ENCODE measurements at places on chromosomes 4 and X.

DNA sequence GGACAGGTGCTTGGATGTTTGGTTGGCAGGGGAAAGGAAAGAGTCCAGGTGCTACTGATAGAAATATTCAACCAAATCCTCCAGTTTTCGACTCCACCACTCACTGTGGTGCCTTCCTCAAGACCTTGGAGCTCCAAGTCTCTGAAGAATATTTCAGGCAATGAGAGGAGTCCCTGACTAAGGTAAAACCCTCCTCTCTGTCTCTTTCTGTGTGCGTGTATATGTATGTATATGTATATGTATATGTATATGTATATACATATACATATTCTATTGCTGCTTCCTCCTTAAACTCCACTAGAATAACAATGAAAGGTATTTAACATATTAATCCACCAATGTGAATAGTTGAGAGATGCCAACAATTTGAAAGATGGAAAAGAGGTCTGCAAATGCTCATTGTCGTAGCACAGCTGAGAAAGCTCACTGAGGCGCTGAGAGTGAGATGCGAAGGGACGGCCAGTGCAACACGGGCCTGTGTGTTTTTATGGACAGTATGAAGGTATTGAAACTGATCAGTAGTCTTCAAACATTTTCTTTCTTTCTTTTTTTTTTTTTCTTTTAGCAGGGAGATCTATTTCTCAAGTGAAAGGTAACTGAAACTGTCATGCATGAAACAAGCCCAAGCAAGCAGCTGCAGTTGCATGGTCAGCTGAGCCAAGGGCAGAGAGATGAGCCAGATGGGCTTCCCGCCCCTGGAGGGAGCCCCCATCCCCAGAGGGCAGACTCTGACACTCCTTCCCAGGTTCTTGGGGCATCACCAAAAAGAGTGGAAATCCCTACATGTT lies 41.1 kb upstream of the HS3ST1 start:
- no peak for DNase-seq

- DNase-seq = no peak
Measured at GRCh38 chrX:3990569-3990968, 277.1 kb upstream of the PRKX start.

DNA sequence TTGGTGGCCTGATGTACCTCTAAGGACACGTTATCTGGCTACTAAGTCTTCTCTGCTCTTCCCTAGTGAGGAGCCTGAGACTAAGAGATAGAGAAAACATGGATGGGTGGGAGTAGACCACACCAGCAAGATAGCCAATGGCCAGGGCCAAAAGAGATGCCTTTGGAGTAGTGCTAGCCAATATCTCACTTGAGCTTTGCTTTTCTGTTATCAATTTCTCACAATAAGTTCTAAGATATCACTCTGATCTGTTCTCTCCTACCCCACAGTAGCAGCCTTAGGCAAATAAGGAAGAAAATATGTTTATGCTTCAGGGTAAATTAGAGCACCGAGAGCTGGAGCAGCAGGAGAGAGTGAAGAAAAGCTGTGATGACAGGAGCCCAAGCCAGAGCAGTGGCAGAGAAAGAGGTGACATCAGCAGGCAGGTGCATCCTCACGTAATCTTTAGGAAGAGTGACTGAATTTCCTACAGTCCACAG lies 343.9 kb upstream of the NOCT start:
- no peak for DNase-seq

DNA sequence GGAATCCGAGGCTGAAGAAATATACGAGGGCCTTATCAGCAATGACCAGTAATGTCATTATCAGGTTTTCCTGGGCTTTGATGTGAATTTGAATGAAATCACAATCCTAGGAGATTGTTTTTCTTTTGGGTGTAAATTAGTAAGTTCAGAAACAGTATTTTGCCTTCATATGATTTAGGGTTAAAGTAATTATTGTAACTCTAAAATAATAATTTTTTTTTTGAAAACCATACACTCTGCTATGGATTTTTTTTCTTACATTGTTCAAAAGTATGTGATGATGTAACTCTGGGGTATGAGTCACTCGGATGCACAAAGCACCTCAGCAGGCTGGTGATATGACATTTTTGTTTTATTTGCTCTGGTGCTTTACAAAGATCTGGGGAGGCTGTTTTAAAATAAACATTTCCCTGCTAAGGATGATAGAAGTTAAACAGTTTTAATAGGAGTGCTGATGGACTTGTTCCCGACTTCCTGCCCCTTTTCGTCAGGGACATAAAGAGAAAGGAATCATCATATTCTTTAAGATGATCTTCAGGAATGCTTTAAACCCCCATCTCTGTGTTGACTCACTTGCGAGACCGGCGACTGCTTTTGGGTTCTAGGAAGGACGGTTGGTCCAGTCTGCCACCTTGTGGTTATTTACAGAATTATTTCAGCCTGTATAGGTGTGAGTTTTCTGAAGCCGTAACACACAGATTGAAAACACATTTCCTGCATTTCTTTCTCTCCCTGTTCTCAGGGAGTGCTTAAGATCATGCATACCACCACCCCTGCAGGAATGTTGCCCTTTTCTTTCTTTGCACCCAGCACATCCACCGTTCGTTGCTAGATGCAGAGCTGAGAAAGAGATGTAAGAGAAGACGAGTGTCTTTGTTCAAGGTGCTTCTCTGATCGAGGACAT lies 72.5 kb downstream of the RAPGEF2 start:
- DNase-seq = peak; percentile 70

GRCh38 chrX:773292-774025 lies 142.9 kb downstream of the SHOX start:
- no peak for DNase-seq

DNA sequence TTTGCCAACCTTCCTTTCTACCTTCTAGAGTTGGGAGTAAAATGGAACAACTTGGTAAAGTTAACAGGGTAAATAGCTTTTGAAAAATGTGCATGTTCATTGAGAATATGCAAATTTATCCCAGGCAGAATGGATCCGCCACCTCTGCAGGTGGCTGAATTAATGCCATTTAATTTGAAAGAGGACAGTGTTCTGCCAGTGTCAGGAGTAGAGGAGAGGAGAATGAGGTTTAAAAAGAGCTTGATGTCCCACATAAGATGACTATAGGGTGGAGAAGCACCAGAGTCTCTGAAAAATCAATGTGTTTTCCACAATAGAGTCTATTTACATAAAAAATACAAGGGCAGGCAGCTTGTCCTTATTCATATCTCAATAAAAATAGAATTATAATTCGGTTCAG lies 1804.3 kb upstream of the PCDH10 start:
- DNase-seq = no peak

- DNase-seq = no peak
Measured at GRCh38 chrX:52608961-52609360, 45.7 kb downstream of the SSX7 start.

DNA sequence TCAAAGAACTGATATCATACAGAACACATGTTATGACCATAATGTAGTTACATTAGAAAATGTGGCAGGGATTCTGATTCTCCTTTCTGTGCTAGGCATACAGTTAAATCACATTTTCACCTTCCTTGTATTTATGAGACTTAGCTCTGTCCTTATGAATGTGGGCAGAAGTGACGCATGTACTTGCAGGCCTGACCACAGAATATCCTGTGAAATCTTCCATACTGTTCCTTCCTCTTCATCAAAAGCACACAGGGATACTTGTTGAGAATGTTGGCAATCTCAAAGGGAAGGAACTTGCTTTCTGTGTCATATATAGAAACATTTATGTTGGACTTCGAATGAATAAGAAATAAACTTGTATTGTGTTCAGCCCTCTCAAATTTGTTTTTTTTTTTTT lies 17.2 kb upstream of the MYOZ2 start:
- DNase-seq = no peak

- DNase-seq = no peak
Measured at GRCh38 chr4:100190643-100191600, 654 bp upstream of the DDIT4L start.

DNA sequence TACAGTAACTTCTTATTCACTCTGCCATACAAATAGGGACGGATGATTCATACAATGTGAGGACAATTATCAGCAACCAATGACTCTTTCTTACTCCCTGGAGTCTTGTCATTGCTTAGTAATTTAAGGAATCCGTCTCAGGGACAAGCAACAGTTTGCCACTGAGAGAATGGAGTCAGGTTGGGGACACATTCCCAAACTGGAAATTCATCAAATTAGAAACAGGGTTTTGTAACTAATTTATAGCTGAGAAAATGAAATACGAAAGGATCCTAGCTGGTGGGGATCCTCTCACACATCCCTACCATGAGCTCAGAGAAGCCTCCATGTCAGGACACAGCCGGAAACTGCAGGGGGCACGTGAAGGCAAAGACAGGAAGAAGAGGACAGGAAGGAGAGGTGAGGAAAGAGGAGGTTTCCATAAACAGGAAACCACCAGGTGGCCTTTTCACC lies 50.4 kb upstream of the KDR start:
- no peak for DNase-seq

DNA sequence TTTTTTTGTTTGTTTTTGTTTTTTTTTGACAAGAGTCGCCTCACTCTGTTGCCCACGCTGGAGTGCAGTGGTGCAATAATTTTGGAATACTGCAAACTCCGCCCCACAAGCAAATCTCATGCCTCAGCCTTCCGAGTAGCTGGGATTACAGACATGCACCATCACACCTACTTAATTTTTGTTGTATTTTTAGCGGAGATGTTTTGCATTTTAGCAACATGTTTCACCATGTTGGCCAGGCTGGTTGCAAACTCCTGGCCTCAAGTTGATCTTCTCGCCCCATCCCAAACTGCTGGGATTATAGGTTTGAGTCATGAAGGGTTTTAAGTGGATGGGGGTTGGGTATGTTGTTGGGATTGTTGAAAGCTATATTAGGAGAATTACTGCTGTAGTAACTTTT lies 270.9 kb upstream of the LCORL start:
- DNase-seq = no peak

DNA sequence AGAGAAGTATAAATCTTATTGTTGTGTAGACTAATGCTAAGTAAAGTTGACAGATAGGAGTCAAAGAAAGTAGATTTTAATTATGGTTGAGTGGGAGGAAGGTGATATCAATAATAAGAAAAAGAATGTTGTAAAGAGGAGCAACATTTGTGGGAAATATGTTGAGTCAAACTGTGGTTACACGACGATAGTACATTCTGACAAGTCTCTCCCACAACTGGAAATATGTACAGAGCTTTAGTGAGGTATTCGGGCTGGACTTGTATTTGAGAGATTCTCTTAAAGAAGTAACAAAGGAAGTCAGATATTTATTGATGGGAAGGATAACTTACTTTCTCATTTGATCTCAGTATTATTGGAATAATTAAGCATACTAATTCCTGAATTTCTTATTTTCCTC lies 525.3 kb upstream of the MAGEB2 start:
- DNase-seq = no peak

DNA sequence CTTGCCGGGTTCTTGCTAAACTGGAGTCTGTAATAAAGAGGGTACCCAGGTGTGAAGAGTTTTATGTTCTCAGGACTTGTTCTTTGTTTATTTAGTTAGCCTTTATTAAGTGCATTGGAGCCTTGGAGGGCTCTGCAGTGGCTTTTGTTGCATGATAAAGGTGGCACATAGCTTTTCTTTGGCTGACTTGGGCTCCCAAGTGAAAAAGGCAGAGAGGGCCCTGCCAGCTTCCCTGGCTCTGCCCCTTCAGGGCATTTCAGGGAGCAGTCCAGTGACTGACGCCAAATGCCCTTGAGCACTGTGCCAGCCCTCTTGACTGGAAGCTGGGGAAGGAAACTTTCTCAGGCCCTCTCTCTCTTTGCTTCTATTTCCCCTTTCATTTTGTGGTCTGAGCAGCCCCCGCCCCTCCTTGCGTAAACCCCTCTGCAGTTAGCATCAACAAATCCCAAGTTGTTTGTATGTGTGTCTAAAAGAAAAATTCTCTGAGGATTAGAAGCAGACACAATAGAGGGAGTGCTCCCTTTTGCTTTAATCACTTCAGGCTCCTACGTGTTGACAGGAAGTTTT lies 152.2 kb downstream of the NHS start:
- no peak for DNase-seq

GRCh38 chr4:159778298-159778697 lies 675.4 kb downstream of the RAPGEF2 start:
- DNase-seq = no peak

- DNase-seq = no peak
Measured at GRCh38 chr4:11727903-11728564, 299.3 kb upstream of the HS3ST1 start.

- no peak for DNase-seq
Measured at GRCh38 chrX:133868682-133869081, 116.7 kb downstream of the GPC3 start.

DNA sequence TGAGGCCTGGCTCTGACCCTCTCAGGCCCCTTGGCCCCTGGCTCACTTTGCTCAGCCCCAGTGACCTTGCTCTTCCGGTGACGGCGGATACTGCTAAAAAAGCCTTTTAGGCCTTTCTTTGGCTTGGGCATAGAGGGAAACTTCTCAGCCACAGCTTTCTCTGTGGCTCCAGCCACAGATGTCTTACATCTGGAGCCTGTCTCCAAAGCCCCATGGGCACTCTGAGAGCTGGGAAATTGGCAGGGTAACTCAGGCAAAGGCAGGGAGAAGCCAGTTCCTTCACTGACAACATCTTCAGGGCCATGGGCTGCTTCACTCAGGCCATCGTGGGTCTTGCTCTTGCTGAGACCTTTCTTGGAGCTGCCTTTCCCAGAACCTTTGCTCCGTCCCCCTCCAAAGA lies 12.8 kb downstream of the AMER1 start:
- no peak for DNase-seq

DNA sequence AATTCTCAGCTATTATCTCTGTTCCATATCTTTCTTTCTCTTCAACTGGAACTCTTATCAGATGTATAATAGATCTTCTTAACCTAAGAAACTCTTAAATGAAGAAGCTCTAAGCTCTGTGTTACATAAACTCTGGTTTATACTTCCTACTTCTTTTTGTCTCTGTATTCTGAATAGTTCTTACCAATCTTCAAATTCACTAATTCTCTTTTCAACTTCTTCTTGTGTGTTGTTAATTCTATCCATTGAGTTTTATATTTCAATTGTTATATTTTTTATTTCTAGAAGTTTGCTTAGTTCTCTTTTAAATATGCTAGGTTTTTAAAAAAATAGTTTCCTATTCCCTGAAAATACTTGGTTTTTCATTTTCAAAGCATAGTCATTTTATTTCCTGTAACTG lies 13.2 kb upstream of the MMAA start:
- no peak for DNase-seq

GRCh38 chr4:145820407-145820806 lies 118.2 kb downstream of the ZNF827 start:
- DNase-seq = no peak

- no peak for DNase-seq
Measured at GRCh38 chr4:57312296-57312695, 202.1 kb upstream of the IGFBP7 start.

All from left hindlimb (tissue), 1 donor.